ENCODE measurements at places on chromosomes 6 and 20.

GRCh38 chr20:32387252-32387651, 29.1 kb downstream of the ASXL1 start:
- peak; percentile 29 for DNase-seq

DNA sequence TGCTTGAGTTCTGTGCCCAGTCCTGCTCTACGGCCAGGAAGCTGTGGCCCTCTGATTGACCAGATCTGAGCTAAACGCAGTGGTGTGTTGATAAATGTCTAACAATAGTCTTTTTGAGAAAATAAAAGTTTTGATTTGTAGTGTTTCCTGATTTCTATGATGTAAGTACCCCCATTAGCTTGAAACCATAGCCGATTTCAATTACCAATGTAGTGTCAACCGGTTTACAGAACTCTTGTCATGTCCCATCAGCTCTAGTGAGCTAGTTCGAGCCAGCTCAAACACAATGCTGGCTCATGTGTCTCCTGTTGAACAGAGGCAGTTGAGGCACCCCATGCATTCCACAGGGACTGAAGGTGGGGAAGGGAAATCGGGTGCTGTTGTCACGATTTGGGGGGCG, 56.7 kb upstream of the ZMYND8 start:
- peak; percentile 64 for DNase-seq

DNA sequence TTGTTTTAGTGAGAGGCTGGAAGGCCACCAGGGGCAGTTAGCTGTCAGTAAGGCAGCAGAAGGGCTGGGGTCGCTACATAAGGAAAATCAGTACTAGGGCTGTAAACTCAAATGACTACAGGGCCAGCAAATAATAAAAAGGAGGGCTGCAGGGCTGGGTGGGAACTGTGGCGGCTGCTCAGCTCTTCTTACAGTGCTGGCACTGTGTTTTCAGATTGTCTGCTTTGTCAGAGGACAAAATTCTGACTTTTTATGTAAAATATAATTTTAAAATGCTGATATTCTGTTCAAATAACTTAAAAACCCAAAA, 23.2 kb downstream of the HLA-A start:
- no peak for DNase-seq

DNA sequence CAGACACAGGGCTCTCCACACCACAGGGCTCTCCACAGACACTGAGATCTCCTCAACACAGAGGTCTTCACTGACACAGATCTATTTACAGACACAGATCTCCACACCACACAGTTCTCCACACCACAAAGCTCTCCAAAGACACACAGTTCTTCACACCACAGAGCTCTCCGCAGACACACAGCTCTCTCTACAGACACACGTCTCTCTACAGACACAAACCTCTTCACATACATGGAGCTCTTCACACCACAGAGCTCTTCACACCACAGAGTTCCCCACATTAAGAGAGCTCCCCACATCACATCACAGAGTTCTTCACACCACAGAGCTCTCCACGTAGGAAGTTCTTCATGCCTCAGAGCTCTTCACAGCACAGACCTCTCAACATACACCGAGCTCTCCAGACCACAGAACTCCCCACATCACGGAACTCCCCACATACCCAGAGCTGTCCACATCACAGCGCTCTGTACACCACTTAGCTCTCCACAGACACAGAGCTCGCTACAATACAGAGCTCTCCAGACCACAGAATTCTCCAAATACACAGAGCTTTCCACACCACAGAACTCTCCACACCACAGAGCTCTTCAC, 53.9 kb downstream of the ERMARD start:
- peak; percentile 44 for DNase-seq

DNA sequence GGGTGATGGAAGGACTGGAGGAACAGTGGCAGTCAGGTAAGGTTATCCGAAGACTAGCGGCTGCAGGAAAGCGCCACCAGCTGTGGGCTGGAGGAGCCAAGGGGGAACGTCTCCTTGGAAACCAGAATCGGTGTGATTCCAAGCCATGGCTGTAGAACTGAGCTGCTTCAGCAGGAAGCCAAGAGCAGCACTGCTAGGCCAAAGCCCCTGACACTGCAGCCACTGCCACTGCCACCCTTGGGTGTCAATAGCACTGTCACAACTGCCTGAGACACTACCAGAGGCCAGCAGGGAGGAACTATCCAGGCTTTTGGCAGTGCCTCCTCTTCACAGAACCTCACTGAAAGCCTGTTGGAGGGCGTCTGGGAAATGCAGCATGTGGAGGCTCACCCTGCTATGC, 289.6 kb upstream of the SUPT3H start:
- DNase-seq, result no peak

GRCh38 chr6:6046716-6047115, 40.0 kb upstream of the NRN1 start:
- no peak for DNase-seq

- peak; percentile 47 for DNase-seq
Measured at GRCh38 chr6:135438907-135439535, 58.5 kb downstream of the AHI1 start.

DNA sequence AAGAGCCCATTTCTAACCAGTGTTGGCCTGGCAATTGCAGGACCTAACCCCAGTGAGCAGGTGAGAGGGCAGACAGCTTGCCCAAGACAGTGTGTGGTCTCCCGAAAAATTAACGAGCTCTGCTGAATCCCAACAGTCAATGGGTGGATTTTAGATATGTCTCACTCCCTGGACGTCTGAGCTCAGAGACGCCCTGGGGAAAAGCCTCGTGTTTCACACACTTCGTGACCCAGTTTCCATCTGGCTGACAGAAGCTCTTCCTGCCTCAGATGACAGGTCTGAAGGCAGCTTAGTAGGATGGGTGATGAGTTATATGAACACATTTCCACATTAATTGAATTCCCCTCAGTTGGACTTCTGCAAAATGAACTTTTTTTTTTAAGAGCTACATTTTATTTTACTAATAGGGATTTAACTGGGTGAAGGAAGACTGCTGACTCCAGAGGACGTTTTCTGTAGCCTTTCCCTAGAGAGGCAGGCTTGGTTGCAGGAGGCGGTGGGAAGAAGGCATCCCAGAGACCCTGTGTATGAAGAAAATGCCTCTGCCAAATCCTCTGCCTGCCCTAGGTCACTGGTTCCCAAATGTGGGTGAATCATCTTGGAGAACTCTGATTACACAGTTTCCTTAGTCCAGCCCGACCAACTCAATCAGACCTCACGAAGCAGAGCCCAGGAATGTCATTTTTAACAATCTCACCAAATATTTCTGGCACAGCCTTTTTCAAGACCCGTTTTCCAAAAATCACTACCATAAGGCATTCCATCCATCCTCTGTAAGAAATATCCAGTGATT, 71.7 kb upstream of the LY86 start:
- peak; percentile 47 for DNase-seq

All from GM12865 (cell line).